Stimulated activated naive CD8-positive, alpha-beta T cell treated with anti-CD3 and anti-CD28 coated beads, Interleukin-15, amount 100 ng/mL, for 72 hours (primary cell): ENCODE measurements at places on chromosomes 16 and 17.

- no peak for DNase-seq
These were observed 16.3 kb downstream of the CBX1 start for GRCh38 chr17:48084932-48085331.

GRCh38 chr17:67067571-67068482, 23.5 kb downstream of the CACNG1 start:
- no peak for DNase-seq

DNA sequence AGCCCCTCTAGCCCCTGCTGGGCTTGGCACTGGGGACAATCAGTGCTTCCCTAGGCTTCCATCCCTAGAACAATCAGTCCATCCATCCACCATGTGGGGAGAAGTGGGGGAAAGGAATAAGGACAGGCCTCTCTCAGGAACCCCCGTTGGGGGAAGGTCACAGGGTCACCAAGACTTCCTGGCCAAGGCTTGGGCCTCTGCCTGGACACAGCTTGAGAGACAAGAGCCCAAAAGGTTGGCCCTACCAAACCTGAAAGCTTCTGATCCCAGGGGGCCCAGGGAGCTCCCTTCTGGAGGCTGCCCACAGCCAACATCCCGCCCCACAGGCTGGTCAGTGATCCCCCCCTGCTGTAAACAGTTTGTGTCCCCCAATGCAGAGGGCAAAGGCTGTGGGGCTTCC, 16.2 kb upstream of the MTMR4 start:
- no peak for DNase-seq

GRCh38 chr16:67296420-67296819, 17.1 kb downstream of the PLEKHG4 start:
- DNase-seq = no peak

- peak; percentile 88 for DNase-seq
These were observed at the start of gene EDC4 for GRCh38 chr16:67872631-67873434. Gene EDC4 (plus strand): TSS chr16:67873052. CDS start chr16:67873262, 210 bp downstream.

DNA sequence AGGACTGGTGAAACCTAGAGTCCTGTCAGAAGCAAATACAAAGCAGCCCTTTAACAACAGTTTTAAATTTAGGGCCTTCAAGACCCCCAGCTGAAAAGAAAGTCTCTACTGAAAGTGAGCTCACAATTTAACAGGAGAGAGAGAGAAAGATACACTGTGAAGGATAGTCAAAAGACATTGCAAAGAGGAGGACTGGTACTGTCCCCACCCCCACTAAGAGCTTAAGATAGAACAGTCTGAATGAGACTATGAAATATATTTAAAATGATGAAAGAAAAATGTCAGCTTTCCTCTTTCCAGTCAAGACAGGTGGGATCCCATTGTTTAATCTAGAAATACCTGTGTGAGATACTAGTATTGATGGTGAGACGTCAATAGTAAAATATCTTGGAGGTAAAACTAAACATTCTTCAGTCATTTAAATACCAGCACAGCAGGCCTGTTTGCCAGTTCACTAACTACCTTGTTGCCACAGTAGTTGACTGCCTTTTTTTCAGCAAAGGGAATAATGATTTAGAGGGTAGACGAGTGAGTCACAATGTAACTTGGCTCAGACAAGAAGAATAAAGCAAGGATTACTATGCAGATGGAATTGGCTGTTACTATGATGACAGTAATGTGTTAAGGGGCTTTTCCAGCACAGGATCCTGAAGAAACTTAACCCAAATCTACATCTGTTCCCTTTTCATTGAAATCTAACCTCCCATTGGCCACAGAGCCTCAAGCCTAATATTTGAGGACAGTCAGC, 47.2 kb upstream of the RASL10B start:
- DNase-seq = no peak

DNA sequence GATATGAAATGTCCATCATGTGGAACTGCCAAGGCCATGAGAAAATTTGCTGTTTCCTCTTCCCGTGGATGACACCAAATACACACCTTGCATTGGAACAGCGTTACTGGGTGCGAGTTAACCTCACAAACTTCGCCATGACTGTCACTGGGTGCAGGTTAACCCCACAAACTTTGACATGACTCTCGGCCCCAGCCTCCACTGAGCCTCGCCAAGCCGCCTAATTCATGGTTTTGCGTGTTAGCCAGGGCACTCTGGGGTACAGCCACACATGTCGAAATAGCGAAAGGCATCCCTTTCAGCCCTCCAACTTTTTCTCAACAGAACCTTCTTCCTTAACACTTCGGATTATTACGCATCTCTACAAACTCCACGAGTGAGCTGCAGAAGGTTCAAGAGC, 10.6 kb upstream of the KCTD5 start:
- no peak for DNase-seq

DNA sequence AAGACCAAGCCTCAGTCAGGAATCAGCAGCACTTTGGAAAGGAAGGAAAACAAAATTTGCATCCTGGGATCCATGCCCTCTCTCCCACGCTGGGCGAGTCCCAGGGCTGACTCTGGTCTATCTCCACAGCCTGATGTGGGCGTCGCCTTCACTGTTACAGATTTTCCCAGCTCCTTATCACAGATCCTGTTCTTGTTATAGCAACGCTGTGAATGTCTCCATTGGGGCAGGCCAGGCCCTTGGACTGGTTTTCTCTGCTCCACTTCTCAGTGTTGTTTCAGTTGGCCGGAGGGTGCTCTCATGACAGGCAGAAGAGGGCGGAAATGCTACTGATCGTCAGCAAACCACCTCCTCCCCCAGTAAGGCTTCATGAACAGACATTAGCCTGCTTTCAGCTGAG, 127.9 kb upstream of the CDH11 start:
- no peak for DNase-seq

DNA sequence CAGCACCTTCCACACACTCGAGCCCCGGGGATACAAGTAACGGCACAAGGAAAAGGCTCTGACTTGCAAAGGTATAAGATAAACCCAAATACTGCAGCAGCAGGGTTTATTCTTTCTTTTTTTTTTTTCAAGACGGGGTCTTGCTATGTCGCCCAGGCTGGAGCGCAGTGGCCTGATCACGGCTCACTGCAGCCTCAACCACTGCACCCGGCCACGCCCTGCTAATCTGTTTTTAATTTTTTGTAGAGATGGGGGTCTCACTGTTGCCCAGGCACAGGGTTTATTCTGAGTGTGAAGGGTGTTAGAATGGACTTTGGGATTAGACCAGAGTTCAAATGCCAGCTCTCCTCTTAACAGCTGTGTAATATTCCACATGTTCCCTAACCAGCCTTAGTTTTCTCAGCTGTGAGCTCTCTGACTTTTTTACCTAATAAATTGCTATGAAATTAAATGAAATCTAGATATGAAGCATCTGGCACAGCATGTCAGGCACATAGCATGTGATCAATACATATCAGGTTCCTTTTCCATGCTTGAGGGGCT, 62.3 kb upstream of the ADCY9 start:
- DNase-seq = no peak

DNA sequence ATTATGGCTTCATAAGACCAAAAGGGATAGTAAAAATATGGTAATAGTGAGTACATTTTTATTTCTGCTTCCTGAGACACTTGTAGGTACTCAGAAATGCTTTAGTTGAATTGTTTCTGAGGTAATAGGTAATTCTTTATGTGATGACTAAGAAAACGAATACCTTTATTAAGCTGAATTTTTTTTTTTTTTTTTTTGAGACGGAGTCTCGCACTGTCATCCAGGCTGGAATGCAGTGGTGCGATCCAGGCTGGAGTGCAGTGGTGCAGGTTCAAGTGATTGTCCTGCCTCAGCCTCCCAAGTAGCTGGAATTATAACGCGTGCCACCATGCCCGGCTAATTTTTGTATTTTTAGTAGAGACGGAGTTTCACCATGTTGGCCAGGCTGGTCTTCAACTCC, 1.9 kb downstream of the RAD51C start:
- no peak for DNase-seq

- no peak for DNase-seq
These were observed 14.3 kb downstream of the EFCAB13 start for GRCh38 chr17:47338026-47338425.

DNA sequence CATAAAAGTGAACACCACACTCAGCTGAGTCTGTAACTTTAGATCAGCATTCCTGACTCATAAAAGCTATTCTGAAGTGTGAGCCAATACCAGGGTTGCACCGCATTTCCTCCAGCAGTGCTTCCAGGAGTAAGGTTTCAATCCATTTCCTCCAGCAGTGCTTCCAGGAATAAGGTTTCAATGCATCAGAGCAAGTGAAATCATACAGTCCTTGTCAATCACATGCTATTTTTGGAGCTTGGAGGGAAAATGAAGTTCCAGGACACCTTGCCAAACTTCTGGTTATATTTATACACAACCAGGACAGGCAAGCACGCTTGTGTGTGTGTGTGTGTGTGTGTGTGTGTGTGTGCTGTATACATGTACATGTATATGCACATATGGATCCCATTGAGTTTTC, 327.6 kb downstream of the GRIN2A start:
- no peak for DNase-seq

DNA sequence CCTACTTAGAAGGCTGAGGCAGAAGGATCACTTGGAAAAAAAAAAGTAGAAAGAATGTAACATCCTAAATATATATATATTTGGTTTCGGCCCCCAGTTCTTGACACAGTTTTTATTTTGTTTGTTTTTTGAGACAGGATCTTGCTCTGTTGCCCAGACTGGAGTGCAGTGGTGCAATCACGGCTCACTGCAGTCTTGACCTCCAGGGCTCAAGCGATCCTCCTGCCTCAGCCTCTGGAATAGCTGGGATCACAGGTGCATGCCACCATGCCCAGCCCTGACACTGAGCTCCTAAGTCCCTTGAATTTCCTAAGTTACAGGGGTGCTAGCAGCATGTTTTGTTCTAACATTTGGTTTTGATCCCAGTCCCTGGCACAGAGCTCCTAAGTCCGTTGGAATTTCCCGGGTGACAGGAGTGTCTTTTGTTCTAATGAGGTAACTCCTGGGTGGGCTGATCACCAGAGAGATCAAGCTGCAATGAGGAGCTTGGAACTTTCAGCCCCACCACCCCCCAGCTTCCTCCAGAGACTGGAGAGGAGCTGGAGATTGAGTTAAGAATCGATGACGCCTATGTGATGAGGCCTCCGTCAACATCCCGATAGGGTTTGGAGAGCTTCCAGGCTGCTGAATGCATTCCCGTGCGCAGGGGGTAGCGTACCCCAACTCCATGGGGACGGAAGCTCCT, 20.0 kb downstream of the MXRA7 start:
- no peak for DNase-seq

- no peak for DNase-seq
These were observed 21.4 kb downstream of the EMP2 start for GRCh38 chr16:10558746-10559641.

GRCh38 chr16:89575247-89576152, at the start of gene CPNE7:
Gene CPNE7 (plus strand): TSS chr16:89575758. CDS start chr16:89575898, 140 bp downstream.
- no peak for DNase-seq

GRCh38 chr17:77501101-77501566, 360.4 kb downstream of the SEC14L1 start:
- no peak for DNase-seq

DNA sequence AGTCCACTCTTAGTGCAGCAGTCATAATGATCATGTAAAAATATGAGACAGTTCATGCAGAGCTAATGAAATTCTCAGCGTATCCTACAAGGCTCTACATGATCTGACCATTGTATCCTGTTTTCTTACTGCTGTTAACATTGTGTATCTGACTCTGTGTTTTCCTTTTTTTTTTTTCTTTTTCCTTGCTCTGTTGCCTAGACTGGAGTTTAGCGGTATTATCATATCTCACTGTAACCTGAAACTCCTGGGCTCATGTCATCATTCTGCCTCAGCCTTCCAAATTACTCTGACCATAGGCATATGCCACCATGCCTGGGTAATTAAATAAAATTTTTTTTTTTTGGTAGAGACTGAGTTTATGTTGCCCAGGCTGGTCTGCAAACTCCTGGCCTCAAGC, 12.1 kb downstream of the DUS2 start:
- no peak for DNase-seq

- DNase-seq = no peak
These were observed 112.1 kb downstream of the SNX11 start for GRCh38 chr17:48219617-48220016.

DNA sequence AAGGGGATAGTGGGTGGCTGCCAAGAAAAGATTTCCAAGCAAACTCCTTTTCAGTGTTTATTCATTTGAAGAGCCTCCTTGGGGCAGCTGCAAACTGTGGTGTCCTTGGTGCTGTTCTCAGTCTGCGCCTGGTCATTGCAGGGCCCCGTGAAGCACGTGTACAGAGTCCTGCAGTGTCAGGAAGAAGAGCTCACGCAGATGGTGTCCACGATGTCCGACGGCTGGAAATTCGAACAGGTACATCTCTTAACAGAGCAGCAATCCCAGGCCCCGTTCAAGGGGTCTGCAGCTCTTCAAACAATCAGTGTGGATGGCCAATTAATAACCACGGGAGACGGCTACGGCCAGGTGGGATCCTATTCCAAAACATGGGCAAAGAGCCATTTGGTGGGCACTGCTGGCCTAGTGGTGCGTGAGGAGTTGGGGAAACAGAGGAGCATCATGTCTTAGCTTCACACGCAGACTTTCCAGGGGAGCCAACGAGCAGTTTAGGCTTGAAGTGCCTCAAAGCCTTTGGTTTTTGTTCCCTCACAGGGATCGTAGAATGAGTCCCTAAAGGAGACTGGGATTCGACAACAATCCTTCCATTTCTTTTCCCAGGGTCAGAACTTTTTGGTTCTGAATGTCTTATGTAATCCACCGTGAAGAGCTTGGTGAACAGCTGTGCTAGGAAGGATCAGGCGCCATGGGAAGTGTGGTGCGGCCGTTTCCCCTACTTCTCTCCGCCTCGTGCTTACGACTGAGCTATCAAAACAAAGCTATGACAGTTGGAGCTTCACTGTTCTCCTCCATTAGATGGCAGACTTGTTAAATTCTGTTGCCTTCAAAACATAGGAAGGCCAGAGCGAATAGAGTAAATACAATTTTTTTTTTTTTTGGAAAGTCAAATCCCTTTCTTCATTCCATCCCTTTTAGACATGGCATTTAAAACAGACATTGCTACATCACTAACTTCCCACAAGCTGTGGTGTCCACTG, 12.6 kb downstream of the KCTD2 start:
- DNase-seq = no peak

GRCh38 chr17:18258356-18259038, at the start of gene FLII:
Gene FLII (minus strand): TSS chr17:18258738. CDS start chr17:18258690, 48 bp downstream.
- peak; percentile 39 for DNase-seq

GRCh38 chr17:81902023-81902652, at the start of gene NPB:
Gene NPB (plus strand): TSS chr17:81902238. CDS start chr17:81902278, 40 bp downstream.
- DNase-seq = no peak

DNA sequence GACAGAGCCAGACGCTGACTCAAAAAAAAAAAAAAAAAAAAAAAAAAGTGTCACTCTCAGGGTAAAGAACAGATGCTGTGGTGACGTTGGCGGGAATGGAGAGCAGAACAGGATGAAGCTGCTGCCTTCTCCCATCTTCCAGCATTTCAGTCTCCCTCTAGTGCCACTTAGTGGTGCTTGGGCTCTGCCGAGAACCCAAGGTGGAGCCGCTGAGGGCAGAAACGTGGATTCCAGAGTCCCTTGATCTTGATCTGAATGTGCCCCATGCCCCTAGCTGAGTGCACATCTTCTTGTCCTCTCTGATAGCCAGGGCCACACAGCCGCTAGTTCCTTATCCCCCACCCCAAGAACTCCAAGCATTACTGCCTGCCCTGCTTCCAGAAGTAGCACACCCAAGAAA, 43.2 kb upstream of the FA2H start:
- no peak for DNase-seq

- DNase-seq = no peak
These were observed 5.3 kb downstream of the HMOX2 start for GRCh38 chr16:4481526-4481925.
